ENCODE measurements at places on chromosomes 7 and 10. TPM values are rescaled to one million over a fixed set of nuclear protein-coding genes. Genes with fewer than 3 reads are reported as not detected.

- DNase-seq, result no peak
These were observed 32.4 kb upstream of the SMKR1 start for GRCh38 chr7:129469930-129470329.

GRCh38 chr10:69854511-69855345, 53.0 kb downstream of the COL13A1 start:
- DNase-seq, result no peak

DNA sequence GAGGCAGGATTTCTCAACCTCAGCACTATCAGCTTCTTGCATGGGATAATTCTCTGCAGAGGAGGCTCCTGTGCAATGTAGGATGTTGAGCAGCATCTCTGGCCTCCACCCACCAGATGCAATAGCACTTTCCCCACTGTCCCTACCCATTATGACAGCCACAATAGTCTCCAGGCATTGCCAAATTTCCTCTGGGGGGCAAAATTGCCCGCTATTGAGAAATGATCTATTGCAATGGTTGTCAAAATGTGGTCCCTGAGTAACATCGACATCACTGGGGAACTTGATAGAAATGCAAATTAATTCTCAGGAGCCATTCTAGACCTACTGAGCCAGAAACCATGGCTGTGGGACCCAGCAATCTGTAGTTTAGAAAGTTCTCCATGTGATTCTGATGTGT, 7.0 kb downstream of the KCNK18 start:
- no peak for DNase-seq

PIP gene
- not detected for total RNA-seq

OR9A2 gene
- total RNA-seq, result not detected
